Smooth muscle cell of the umbilical artery (primary cell): ENCODE measurements at places on chromosomes 5 and 9. TPM values are rescaled to one million over a fixed set of nuclear protein-coding genes. Genes with fewer than 3 reads are reported as not detected.

Gene AGXT2
- not detected in 2 replicates for total RNA-seq

Gene KCNV2
- total RNA-seq, result not detected in 2 replicates

Gene BTNL3
- not detected in 2 replicates for total RNA-seq

Gene GABRP
- not detected in 2 replicates for total RNA-seq

Gene ABCA1
- total RNA-seq, result 198 and 229 TPM in 2 replicates

Gene FYB1
- total RNA-seq, result under 0.01 TPM in 1 of 2 replicates, not detected in the other

Gene PRDM12
- 0.09 TPM in 1 of 2 replicates, not detected in the other for total RNA-seq

Gene ATOSB
- 37.7 and 55.5 TPM in 2 replicates for total RNA-seq

Gene NFIB
- 3.0 and 16.4 TPM in 2 replicates for total RNA-seq

Gene C1QTNF2
- 0.30 and 0.32 TPM in 2 replicates for total RNA-seq

Gene IL13
- not detected in 2 replicates for total RNA-seq

Gene GFPT2
- 233 and 276 TPM in 2 replicates for total RNA-seq

Gene SUSD3
- 0.37 and 0.59 TPM in 2 replicates for total RNA-seq

Gene CTXN3
- not detected in 2 replicates for total RNA-seq

Gene SECISBP2
- total RNA-seq, result 24.6 and 33.0 TPM in 2 replicates

Gene SUB1
- total RNA-seq, result 186 and 315 TPM in 2 replicates

Gene CDH6
- 27.6 and 82.3 TPM in 2 replicates for total RNA-seq

Gene AK8
- under 0.01 and 0.14 TPM in 2 replicates for total RNA-seq

Gene BAAT
- total RNA-seq, result 0.23 TPM in 1 of 2 replicates, not detected in the other

Gene SLC36A2
- not detected in 2 replicates for total RNA-seq

Gene XRCC4
- 73.0 and 226 TPM in 2 replicates for total RNA-seq

Gene ACOT12
- 0.23 TPM in 1 of 2 replicates, not detected in the other for total RNA-seq

Gene ZNF454
- total RNA-seq, result 3.6 and 4.0 TPM in 2 replicates

Gene SAP30L
- 14.8 and 15.8 TPM in 2 replicates for total RNA-seq

Gene PCAT7
- 0.30 TPM in 1 of 2 replicates, not detected in the other for total RNA-seq
